IPS DF 19.7 (cell line): ENCODE measurements at places on chromosomes 4 and X.
A peak's percentile ranks its signal among the peaks of the same experiment; 100 is the strongest.

GRCh38 chr4:79757600-79757999 is 315.4 kb downstream of the ANTXR2 start:
- DNase-seq, result no peak

GRCh38 chrX:12771445-12772069 is 19.7 kb upstream of the PRPS2 start:
- no peak for DNase-seq

- DNase-seq, result no peak
These were observed 109.9 kb upstream of the DUSP21 start for GRCh38 chrX:44733931-44734330.

DNA sequence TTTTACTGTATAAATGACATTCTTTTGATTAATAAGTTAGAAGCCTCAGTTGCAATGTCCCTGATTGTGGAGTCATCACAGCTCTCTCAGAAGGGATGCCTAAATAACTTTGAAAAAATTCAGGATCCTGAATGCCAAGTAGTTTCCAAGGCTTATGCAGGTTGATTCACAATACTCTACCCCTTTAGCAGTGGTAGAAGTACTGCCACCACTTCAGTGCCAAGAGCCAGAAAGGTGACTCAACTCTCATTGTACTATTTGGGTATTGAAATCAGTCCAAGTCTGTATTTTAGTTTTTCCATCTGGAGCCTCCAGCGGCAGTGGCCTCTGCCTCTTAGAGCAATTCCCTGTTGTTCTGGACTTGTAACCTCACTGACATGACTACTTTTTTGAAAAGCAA is 320.1 kb upstream of the NDST4 start:
- DNase-seq, result no peak

DNA sequence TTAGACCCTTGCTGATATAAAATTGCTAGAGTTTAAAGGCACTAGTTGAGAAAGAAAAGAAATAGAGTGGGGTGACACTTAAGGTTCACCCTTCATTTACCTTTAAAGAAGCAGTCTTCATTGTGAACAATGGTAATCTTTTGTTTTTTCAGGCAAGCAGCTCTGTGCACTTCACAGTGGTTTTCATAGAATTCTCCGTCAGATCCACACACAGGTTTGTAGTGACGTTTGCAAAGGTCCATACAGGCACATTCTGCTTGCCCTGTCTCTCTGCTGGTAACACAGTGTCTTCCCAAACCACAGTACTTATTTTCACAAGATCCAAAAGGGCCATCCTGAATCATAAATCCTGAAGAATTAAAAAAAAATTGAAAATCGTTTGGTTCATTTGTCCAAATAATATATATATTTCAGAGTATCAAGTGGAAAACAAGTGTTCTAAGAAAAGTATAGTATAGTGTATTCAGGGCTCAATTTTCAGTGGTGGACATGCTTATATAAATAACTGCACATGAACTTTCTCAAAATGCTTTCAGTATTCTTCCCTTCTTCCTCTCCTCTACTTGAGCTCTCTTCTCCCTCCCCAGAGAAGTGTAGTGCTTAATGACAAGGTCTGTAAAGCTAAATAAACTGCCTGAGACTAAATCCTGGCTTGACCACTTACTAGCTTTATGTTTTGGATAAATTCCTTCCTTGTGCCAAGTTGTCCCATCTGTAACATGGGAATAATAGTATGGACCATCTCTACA is 243.3 kb downstream of the FSTL5 start:
- no peak for DNase-seq

DNA sequence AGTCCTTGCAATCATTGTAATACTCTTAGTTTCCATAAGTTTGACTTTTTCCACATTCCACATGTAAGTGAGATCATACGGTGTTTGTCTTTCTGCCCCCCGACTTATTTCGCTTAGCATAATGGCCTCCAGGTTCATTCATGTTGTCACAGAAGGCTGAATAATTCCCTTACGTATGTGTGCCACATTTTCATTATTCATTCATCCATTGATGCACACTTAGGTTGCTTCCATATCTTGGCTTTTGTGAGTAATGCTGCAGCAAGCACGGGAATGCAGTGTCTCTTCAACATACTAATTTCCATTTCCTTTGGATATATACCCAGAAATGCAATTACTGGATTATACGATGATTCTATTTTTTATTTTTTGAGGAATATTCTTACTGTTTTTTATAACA is 22.0 kb upstream of the VEGFC start:
- DNase-seq, result no peak

- DNase-seq, result no peak
These were observed 118.5 kb downstream of the CFAP299 start for GRCh38 chr4:80454040-80454439.

- DNase-seq, result no peak
These were observed 298.9 kb downstream of the PDGFC start for GRCh38 chr4:156672492-156673305.

DNA sequence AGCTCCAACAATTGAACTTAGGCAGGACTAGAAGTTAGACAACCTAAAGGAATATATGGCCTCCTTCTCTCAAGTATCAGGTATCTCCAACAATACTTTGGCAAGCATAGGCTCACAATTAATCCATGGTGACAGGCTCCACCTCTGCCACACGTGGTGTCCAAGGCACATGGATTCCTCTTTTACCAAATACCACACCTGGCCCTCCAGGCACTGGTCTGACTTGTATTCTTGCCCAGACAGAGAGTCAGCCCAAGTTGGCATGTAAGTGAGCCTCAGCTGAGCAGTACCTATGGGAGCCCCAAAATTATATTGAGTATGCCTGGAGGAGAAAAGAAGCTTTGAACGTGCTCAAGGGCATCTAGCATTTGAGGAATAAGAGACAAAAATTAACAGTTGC is 19.6 kb downstream of the SRPX2 start:
- DNase-seq, result no peak

- DNase-seq, result no peak
These were observed 9.1 kb downstream of the SLC7A3 start for GRCh38 chrX:70921709-70922352.

DNA sequence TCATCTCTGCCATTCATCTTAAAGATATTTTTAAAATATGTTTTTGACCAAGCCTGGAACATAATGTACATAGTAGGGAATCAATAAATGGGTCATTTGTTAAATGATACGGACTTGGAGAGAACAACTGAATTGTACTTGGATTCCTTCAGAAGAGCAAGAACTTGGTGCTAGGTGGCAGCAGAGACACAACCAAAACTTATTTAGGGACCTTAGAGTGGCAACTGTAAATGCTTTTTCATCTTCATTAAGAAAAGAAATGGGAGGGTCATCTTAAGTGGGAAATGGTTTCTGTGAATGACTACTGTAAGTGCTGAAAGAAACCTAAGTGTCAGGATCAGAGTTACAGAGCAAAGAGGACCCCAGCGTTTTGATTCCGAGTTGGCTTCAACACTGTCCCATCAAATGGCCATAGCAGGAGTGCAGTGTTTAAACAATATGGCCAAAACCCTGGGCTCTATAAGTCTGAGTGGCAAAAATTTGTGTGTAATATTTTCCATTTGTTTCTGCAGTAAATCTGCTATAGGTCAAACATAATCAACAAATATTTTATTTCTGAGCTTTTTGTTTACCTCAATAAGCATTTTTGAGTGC is 213.6 kb downstream of the PALLD start:
- no peak for DNase-seq

- DNase-seq, result no peak
These were observed 448.3 kb upstream of the SPANXN1 start for GRCh38 chrX:144798972-144799371.

- no peak for DNase-seq
These were observed 448.9 kb downstream of the FSTL5 start for GRCh38 chr4:161714931-161715330.

DNA sequence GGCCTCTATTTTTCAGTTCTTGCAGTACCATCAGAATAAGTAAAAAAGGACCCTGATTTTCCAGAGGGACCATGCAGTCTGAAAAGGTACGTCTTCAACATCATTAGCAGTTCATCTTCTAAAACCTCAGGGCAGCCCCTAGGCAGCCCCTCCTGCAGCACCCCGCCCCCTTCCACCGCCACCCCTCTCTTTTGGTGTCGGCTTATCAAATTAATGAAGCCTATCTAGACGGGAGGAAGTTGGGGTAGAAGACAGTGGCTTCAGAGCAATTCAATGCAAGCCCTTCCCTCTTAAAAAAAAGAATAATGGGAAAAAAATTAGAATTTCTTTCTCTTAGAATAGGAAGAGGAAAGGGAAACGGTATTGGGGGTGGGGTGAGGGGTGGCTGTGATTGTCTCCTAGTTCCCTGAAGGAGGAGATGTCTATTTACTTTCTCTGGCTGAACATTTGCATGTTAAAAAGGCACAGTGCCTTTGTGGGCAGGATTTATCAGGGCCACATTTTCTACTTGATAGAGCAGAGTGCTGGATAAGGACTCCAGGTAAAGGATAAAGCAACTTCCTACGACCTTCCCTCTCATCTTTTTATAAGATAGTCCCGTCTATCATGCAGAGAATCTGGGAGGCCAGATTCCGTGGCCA is 159.4 kb downstream of the MGST2 start:
- no peak for DNase-seq

- no peak for DNase-seq
These were observed 1.6 kb downstream of the APBB2 start for GRCh38 chr4:41212616-41213203.

GRCh38 chr4:147924604-147925412 is 192.9 kb downstream of the ARHGAP10 start:
- DNase-seq, result peak; percentile 25

DNA sequence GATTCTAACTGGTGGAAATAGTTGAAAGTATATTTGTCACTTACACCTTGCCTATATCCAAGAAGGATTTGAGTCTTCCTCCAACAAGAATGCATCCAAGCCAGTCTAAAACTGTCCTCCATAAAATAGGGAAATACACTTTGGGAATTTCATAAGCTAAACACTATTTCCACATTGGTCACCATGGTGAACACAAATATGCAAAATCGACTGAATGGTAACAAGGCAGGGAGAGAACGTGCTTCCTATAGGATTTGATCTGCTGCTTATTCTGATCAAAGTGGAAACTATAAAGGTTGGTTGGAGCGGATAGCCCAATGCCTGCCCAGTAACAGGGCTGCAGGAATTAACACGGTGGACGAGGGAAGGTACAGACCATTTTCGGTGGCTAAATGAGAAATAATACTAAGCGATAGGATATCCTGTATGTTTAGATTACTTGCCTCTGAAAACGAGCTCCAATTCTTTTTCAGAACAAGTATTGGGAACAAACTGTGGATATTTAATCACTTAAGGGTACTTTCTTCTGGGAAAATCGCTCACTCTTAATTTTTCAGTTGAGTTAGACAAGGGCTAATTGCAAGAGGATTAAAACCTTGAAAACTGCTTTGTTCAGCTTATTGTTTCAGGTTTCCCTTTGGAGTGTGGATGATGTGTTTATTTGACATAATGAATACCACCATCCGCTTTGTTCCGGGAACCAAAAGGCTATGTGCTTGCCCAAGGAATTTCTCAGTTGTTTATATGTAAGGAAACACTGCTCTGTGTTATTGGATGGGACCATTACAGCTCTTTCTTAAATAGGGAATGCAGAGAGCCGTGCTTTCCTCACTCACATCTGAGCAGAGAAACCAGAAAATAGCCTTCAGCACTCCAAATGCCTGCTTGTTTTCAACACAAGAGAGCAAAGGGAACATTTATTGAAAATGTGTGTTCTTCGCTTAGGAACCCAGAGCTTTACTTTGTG is 194.4 kb downstream of the CBR4 start:
- no peak for DNase-seq

DNA sequence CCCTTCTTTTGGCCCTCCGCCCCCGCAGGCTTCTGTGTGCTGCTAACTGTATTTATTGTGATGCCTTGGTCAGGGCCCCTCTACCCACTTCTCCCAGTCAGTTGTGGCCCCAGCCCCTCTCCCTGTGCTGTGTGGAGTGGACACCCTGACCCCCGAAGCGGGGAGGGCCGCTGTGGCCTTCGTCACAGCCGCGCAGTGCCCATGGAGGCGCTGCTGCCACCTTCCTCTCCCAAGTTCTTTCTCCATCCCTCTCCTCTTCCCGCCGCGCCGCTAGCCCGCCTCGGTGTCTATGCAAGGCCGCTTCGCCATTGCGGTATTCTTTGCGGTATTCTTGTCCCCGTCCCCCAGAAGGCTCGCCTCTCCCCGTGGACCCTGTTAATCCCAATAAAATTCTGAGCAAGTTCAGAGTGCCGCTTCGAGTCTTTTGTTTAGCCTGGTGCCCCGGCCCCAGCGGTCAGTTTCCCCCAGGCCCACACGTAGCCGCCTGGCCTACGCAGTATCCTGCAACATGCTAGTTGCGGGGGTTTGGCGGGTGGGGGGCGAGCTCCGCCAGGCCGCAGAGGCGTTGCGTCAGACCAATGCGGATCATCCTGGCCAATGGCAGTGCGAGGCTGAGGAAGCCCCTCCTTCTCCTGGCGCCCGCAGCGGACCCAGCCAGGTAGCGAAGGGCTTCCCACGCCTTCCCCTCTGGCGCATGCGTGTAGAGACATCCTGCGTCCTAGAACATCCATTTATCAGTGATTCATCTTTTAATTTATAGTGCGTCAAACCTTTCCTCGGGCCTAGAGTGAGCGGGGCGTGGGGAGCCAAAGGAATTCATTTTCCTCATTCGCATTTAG is 5.6 kb upstream of the KANTR start:
- no peak for DNase-seq

DNA sequence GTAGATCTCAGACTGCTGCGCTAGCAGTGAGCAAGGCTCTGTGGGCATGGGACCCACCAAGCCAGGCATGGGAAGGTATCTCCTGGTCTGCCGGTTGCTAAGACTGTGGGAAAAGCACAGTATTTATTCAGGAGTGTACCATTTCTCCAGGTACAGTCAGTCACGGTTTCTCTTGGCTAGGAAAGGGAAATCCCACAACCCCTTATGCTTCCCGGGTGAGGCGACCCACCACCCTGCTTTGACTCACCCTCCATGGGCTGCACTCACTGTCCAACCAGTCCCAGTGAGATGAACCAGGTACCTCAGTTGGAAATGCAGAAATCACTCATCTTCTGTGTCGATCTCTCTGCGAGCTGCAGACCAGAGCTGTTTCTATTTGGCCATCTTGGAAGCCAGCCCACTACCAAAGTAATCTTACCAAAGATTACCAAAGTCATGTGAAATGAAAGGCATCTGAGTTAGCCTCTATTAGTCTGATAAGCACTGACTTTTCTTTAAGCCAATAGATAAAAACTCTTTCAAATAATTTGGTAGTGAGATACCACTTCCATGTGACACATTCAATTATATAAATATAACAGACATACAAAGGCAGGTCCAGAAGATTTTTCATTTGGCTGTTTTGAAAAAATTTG is 8.5 kb upstream of the HTN1 start:
- DNase-seq, result no peak

- DNase-seq, result no peak
These were observed 167.7 kb downstream of the NPNT start for GRCh38 chr4:106063009-106063408.

- DNase-seq, result no peak
These were observed 71.8 kb downstream of the FUNDC1 start for GRCh38 chrX:44470816-44471215.

- no peak for DNase-seq
These were observed 117.1 kb upstream of the BMP3 start for GRCh38 chr4:80913381-80913780.

DNA sequence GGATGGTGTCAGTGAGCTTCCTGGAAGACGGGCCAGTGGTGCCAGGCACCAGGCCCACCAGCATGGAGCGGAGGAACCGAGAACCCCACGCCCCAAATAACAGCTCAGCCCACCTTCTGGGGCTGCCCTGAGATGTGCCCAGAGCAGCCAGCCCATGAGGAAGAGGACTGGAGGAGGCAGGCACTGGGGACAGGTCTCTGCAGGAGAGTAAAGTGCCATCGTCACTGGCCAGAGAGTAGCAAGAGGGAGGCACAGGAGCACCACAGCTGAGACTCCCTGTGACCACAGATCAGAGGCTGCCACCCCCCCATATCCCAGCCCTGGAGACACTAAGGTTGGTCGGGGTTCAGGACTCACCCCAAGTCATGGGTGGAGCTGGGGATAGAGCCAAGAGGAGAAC is 63.0 kb downstream of the PPP2R2C start:
- DNase-seq, result no peak
